Epithelial cell of prostate (primary cell): ENCODE measurements at places on chromosomes 12 and 14.

GRCh38 chr12:130017591-130018449 is 114.0 kb upstream of the TMEM132D start:
- DNase-seq, result no peak

GRCh38 chr12:75305412-75306332 is 24.5 kb downstream of the CAPS2 start:
- no peak for DNase-seq

GRCh38 chr12:123094349-123095077 is 56.4 kb downstream of the PITPNM2 start:
- no peak for DNase-seq

DNA sequence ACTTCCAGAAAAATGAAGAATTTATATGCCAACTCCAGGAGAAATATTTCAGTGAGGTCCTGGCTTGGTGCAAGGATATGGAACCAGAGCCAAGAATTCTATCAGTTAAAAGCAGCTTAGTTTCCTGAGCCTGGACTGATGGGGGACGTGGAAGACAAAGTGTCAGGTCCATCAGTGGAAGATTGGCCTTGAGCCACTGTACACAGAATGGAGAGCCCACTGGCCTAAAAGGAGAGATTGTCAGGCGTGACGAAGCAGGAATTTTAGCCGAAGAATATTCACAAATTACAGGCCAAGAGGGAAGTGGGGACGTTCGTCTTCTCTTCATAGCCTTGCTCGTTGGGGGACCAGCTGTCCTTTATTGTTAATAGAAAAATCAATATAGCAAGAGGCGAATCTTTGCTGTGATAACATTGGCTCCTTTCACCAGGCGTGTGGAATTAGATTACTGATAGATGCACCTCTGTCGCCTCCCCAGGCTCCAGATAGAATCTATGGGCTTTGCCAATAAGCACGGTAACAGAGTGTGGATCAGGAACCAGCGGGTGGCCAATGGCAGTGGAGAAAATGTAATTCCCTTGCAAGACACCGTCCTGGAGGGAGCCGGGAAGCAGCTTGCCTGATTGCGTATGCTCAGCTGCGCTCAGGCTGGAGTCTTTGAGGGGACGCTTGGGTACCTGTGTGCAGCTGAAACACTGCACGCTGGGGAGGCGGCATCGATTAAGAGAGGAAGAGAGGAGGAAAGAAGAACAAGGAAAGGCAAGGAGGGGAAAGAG is 56.4 kb downstream of the TMEM132C start:
- DNase-seq, result no peak

DNA sequence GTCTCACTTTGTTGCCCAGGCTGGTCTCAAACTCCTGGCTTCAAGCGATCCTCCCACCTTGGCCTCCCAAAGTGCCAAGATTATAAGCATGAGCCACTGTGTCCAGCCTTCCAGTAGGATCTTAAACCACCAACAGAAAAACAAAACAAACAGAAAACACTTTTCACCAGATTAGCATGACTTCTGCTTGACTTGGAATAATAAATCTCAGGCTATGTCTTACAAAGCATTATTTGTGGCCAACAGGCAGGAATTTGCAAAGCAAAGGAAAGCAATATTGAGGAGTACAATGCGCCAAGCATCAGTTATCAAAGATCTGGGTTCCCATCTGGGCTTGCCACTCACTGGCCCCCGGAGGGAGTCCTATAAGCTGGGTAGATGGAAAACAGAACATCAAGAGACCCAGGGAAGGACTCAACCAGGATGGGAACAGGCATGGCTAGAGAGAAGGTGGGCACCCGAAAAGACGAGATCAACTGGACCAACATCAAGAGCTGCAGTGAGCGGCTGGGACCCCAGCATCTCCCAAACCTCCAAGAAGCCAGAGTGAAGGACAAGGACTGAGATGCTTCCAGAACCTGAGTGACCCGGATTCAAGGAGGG is 101.2 kb downstream of the TMEM30B start:
- DNase-seq, result no peak

DNA sequence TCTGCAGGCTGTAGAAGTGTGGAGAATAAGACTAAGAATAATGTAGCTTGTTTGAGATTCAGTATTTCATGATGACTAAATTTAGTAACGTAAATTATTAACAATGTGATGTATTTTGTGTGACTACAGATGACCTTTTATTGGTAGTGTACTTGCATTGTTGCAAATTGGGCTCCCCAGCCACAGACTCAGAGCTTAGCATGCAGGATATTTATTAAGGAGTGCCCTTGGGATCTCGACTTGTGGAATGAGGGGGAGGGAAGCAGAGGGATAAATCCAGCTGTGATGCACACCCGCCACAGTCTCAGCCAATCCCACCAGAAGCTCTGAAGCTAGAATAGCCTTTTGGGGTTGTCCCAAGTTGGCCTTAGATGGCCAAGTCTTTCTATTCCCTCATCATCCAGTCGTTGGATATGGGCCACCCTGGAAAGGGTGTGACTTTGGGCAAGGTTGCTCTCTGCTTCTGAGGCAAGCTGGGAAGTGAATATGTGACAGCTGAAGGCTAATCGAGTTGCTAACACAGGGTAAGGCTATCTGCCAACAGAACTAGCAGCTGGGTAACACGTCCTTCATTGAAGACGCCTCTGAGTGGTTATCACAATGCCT is 42.1 kb upstream of the USP44 start:
- no peak for DNase-seq

DNA sequence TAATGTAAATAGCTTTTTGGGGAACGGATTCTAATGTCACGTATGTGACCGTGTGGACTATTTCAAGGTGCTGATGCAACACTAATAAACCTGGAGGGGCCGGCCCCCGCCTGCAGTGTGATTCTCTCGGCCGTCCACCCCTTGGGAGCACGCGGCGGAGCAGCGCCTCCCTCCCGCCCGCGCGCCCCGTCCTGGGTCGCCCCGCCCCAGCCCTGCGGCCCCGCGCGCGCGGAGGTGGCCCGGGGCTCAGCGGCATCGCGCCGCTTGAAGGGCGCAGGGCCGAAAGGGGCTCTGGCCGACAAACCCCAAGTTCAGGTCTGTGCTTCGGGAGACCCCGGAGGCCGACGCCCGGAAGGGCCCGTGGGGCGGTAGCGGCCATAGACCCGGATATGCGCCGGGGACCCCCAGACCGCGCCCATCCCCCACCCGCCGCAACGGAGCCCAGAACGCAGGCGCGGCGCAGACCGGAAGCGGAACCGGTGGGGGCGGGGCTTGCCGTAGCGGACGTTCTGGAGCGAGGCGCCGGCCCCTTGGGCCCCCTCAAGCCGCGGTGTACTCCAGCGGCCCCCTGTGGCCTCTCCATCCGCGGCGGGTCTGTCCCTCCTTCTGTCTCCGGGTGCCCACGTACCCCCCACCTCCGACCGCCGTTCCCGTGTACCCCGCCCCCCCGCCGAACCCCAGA is at the start of gene TEX22:
Gene TEX22, plus strand, starts transcription at position 495 of the 682 bp plus-strand sequence. CDS start 803 bp downstream, outside the sequence.
- no peak for DNase-seq

GRCh38 chr12:98939350-98939749 is 294.3 kb downstream of the APAF1 start:
- no peak for DNase-seq

DNA sequence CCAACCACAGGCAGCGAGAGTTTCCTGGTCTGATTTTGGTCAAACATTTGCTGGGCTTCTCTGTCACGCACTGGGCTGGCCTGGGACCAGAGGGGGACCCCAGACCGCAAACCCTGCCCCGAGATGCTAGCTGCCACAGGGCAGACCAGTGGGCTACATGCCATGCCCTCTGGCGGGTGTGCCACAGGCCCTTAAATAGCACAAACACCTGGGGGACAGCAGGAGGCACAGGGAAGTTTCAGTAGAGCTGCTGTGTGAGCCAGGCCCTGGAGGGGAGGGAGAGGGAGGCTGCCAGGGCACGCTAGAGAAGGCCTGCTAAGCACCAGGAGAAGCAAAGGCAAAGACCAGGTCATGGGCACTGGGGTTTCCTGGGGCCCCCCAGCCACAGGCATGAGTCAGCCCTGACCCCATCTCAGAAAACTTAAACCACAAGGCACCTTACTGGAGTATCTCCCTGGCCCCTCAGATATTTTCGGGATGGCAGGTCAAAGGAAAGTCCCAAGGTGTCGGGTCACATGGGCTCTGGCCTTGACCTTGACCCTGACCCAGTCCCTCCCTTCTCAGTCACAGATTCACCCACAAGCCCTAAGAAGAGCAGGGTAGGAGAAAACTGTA is 29.2 kb downstream of the ITPK1 start:
- DNase-seq, result no peak

DNA sequence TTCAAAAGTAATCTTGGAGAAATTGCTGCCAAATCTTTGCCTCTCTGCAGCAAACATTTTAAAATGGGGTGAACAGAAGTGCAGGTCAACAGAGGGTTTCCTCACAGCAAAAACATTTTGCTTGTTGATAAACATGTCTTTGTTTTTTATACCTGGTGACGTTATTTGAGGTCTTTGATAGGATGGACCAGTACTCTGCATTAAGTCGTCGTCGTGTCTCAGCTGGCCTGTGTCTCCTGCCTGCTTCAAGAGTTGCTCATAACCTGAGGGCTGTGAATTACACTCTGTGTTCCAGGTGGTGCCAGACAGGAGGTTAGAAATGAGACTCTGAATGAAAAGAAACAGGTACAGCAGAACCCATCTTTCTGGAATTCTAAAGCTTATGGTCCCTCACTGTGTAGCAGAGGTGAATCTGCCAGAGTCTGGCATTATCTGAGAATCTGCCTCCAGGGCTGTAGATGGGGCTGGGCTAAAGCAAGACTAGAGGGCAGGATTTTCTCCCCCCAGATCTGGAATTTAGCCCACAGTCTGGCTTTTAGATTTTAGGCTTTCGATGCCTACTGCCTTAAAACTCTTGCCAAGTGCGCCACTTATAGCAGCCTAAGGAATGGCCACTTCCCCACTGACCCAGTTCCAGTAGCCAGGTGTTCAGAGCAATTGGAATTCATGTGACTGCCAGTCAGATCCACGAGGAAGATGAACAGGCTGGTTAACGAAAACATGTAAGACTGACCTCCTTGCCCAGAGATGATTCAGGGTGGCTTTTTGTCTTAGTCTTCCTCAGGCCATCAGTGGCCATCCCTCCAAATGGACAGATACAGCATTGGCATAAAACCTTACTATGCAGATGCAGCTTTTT is 161.2 kb downstream of the PRKCH start:
- DNase-seq, result no peak

DNA sequence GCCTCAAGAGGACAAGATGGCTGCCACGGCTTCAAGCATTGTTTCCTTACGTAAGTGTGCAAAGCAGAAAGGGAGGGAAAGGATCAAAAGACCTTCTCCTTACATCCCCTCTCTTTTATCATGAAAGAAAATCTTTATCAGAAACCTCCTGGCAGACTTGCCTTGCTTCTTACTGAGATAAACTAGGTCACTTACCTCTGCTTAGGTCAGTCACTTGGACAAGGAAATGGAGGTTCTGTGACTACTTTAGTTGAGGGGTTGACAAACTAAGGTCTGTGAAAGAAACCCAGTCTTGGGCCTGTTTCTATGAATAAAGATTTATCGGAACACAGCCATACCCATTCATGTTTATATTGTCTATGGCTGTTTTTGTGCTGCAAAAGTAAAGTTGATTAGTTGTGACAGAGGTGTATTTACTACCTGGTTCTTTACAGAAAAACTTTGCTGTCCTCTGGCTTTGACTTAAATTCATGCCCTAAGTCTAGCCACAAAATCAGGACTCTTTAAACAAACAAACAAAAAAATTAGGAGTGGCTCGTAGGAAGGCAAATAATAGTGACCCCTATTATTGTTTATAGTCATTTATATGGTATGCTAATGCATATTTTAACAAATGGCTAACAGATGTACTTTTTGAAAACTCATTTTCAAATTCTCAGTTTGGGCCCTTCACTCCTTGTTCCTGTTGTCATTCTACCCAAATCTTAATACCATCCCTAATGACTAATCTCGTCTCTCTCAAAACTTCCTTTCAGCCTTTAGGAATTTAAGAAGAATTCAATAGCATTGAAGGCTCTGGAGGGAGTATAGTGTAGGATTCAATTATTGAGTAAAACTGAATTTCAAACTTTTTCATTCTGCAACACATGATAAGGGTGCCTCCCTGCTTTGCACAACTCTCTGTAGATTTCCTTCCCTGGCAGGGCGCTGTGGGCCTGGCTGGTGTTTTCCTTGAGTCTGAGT is 42.0 kb upstream of the ATP2B1 start:
- DNase-seq, result no peak

- no peak for DNase-seq
Measured at GRCh38 chr12:65362234-65363031, 84.0 kb downstream of the MSRB3 start.

DNA sequence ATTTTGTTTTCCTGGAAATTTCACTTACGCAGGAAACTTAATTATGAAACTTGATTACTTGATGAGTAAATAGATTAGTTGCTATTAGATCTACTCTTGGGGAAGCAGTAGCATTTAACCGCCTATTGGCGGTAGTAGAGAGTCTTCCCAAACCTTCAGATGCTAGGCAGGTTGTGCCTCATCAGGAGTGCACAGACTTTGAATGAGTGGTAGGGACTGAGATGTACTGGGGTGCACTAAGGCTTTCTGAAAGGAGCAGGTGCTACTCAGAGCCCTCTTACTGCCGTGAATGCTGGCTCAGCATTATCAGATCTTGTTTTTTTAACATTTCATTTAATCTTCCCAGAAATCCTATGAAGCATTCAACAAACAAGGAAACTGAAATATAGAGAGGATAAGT is 7.7 kb downstream of the GATC start:
- DNase-seq, result no peak

DNA sequence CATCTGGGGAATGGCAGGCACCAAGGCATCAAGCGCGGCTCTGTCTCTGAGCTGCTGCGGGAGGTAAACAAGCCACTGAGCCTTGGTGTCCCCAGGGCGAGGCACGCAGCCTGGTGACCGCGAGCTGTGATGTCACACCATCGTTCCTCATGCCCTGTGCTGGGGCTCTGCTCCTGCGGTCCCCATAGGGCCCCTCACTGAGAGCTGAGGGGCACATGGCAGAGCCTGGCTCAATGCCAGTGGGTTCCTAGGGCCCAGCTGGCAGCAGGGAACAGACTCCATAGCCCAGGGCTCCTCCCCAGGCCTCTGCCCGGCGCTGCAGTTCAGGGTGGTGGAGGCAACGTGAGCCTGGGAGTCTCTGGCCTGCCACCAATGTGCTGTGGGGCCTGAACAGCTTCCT is 22.6 kb downstream of the CHGA start:
- DNase-seq, result no peak

GRCh38 chr12:95980437-95980836 is 15.7 kb downstream of the HAL start:
- DNase-seq, result no peak

- no peak for DNase-seq
Measured at GRCh38 chr12:6560501-6561205, 4.8 kb upstream of the IFFO1 start.
